ENCODE measurements at places on chromosomes 13 and 19.

- no peak for DNase-seq
These were observed 54.3 kb downstream of the GATAD2A start for GRCh38 chr19:19459707-19460251.

DNA sequence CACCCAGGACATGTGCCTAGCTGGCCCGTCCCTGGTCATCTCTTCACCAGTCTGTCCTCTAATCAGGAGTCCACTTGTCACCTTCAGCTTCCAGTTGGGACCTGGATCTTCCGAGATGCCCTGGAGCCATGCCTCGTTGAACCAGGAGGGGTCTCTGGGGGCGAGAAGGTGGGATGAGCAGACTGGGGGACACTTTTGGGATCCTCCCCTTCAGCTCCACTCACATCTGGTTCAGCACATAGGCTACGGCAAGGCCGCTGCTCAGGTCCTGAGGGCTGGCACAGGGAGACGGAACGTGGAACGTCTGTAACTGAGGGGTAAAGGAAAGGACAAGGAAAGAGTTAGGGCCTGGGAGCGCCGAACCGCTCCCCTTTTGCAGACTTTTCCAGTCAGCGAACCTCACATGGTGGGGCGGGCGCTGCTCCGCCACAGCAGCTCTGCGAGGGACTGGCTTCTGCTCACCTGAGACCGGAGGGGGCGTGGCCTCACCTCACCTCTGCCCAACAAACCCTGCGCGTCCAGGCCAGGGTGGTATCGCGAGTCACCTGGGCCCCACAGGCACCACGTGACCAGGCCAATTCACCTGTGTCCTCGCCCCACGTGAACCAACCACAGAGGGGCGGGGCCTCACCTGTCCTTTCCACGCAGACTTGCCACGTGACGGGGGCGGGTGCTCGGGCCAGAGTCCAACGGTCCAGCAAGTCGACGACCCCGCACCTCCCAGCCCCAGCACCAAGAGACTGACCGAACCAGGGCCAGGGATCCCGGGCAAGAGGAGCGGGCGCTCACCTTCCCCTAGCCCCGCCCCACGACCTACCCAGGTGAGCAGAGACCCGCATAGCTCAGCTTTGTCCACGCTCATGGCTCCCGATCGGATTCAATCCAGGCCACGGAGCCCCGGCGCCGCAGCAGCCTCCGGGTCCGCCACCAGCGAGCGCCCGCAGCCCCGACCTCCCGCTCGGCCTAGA, at the start of gene HOOK2:
Gene HOOK2, minus strand, starts transcription at position 965 of the 968 bp plus-strand sequence. Its CDS starts 103 bp downstream, at position 862.
- DNase-seq, result no peak

GRCh38 chr13:112743451-112744167, 53.8 kb downstream of the ATP11A start:
- no peak for DNase-seq

- DNase-seq, result no peak
These were observed 86.6 kb downstream of the ZNF737 start for GRCh38 chr19:20478936-20479335.

GRCh38 chr19:4096049-4096892, 27.7 kb downstream of the MAP2K2 start:
- DNase-seq, result no peak

DNA sequence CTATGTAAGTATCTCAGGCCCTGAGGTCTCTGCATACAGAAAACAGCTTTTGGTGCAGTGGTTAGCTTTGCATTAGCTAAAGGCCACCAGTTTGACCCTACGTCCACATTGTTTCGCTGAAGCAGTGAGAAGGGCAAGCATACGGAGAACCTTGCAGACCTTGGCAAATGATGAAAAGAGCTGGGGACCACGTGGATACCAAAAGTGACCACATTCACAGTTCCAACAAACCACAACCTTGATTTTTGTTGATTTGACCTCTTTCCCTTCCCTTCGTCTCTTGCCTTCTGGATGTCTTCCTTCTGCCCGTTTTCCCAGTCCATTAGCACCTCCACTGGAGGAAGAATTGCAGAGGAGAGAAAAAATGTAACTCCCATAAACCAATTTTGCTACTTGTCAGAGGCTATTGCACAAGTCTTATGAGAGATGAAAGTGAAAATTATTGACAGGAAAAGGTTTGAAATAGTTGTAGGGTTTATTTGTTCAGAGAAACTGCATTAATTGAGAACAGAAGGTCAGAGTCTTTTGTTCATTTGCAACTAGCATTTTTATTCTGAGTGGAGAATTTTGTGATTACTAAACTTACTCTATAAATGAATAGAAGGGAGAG, 293.9 kb upstream of the HTR2A start:
- no peak for DNase-seq
